CD4-positive, alpha-beta T cell treated with Interleukin-21 for 1 hour (primary cell): ENCODE measurements at places on chromosomes 1 and 21.

DNA sequence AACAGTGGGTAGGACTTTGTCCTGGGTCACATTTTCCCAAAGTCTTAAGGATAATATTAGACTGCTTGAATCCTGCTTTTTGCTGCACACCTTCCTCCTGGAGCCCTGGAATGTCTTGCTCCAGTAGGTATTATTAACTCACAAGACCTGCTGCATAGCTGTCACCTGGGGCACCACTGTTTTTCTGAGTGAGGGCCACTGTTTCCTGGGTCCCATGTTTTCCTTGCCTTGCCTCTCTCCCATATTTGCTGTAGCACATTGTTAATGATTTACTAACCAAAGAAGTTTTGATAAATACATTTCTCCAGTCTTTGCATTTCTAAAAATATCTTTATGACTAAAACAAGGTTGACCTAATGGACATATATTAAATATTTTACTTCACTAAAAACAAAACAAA lies 22.5 kb upstream of the FCAMR start:
- DNase-seq = no peak

DNA sequence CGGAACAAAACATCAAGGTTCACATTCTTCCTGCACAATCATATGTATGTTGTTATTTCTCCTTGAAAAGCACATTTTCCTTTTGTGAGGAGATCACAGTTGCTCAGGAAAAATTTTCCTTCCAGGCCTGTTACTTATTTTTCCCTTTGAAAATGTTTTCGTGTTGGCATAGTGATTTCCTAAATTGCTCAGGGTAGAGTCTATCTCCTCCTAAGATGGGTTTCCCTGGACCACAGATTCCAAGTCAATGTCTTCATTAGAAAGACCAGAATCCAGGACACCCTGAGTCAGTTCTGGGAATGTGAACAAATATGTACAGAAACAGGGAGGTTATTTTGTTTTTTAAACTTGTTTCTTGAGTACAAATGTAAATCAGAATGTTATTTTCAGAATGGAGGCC lies 94.3 kb upstream of the C1orf105 start:
- DNase-seq = no peak

- peak; percentile 68 for DNase-seq
Measured at GRCh38 chr1:212700223-212700891, 717 bp upstream of the BATF3 start.

- DNase-seq = peak; percentile 72
Measured at GRCh38 chr1:227728059-227728891, 6.8 kb downstream of the JMJD4 start.

- DNase-seq = no peak
Measured at GRCh38 chr1:188406636-188407035, 1577.9 kb downstream of the PLA2G4A start.

DNA sequence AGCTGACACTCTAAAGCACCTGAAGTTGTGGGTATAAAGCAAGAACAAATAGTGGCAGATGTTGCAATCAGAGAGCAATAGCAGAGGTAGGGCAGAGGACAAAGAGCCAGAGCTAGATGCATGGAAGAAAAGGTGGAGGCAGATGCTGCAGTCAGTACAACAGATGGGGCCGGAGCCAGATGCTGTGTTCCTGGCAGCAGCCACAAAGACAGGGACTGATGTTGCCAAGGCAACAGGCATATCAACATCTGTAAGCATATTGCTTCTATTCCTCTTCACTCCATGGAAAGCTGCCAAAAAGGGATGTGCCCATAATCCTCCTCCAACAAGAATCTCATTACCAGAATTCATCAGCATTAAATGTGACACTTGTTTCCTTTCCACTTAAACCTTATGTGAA lies 108.0 kb downstream of the TNNI3K start:
- no peak for DNase-seq

GRCh38 chr21:38843806-38844503 lies 38.2 kb downstream of the ETS2 start:
- DNase-seq = no peak

- DNase-seq = no peak
Measured at GRCh38 chr1:24957016-24957807, 27.1 kb upstream of the RUNX3 start.

GRCh38 chr1:2228157-2228594 lies at the start of gene SKI:
TSS of gene SKI (plus strand) at chr1:2228319. CDS start at chr1:2228767, 448 bp downstream.
- DNase-seq = no peak

DNA sequence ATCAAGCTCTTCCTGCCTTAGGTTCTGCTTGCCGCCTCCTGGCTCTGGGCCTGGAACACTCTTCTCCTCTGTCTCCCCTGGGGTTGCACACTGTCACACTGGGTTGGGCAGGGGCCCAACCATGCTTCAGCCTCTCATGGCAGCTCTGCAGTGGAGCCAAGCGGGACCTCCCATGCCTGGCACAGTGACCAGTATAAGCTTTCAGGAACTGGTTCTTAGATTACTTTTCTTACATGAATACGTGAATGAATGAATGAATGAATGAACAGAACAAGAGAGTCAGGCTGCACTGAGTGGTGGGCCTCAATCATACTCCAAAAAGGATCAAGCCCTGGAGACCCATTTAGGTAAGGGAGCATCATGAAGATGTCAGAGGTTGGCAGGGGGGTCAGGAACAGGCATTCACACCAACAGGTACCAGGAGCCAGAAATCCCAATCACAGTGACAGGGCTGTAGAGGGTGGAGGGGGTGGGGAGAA lies 30.8 kb upstream of the TMEM125 start:
- DNase-seq = no peak

DNA sequence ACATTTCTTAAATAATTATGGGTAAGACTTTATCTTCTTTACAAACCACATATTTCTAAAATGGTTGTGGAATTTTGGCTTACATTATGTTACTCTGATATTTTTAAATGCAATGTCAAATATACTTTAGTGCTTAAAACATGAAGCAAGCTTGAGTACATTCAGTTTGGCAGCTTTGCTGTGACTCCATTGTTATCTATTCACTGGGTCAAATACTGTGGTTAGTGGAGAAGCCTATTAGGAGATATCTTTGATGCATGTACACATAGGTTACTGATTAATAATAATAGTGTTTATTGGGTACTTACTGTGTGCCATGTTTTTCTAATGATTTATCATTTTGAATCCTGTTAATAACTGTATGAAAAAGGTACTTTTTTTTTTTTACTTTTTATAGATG lies 520.4 kb upstream of the B3GALT2 start:
- DNase-seq = no peak

DNA sequence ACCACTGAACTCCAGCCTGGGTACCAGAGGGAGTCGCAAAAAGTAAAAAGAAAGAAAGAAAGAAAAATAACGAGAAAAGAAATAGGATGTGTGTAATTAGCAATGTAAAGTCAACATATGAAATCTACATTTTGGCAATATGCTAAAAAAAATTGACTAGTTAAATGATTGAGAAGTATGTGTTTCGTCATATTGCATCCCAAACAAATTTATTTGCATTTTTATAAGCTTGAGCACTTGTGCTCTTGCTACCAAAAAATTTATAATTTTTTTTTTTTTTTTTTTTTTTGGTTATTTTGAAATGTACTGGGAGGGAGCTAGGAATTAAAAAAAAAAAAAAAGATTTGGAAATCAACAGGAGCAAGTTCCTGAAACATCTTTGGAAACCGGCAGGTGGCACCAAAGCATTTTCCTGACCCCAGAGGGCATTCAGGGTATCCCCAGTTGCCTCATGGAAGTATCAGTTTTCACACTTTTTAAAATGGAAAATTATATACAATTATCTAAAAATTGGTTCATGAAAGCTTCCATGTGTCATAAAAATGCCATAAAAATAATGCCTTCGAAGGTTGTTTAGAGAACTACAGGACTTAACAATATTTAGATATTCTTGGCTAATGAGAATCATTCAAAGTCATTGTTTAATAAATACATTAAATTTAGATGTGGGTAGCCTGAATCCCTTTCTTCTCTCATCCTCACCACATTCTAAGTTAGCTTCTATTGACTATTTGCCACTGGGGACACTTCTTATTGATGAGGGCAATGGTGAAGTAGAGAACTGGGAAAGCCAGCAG lies 4.8 kb upstream of the HEATR1 start:
- DNase-seq = no peak

DNA sequence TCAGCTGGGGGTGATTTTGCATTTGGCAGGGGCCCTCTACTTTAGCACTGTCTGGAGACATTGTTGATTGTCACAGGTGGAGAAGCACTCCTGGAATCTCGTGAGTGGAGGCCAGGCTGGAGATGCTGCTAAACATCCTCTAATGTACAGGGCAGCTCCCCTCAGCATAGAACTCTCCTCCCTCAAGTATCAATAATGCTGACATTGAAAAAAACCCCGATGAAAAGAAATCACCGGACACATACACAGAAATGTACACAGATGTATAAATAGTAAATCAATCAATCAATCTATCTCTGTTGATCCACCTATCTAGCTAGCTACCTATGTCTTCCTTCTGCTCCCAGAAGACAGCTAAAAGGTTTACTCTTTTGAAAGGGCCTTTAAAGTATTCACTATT lies 89.4 kb upstream of the KCNJ15 start:
- DNase-seq = no peak

DNA sequence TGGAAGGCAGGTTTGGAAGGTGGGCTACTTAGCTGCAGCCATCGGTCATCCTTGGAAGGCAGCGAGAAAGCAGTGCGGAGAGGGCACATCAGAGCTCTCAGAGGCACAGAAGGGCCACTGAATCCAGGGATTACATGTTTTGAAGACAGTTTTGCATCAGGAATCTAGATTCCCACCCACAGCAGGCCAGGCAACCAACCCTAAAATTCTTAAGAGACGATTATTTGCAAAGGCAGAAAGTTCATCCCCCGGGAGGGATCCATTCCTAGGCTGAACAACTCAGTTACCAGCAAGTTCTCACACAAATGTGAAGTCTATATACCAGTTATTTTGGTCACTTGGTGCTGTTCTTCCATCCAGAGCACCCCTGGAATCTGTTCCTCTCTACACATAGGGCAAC lies 457.3 kb upstream of the VAMP3 start:
- no peak for DNase-seq

- no peak for DNase-seq
Measured at GRCh38 chr1:77670330-77670729, 12.1 kb downstream of the ZZZ3 start.
